Kidney (tissue), 22 donors: ENCODE measurements at places on chromosomes 7 and 10. TPM values are rescaled to one million over a fixed set of nuclear protein-coding genes. Genes with fewer than 3 reads are reported as not detected.

GRCh38 chr10:21747809-21748208 lies 213.8 kb downstream of the MLLT10 start:
- H3K4me1 ChIP-seq: no peaks in the 10 kb centered on the region
- H3K36me3 ChIP-seq: no peaks in the 10 kb centered on the region
- no peak overlapping the region for H3K4me3 ChIP-seq

GRCh38 chr10:106280896-106281460 lies 883.5 kb downstream of the SORCS1 start:
- no peaks in the 10 kb centered on the region for H3K27me3 ChIP-seq
- no peaks in the 10 kb centered on the region for H3K4me1 ChIP-seq
- no peaks in the 10 kb centered on the region for H3K36me3 ChIP-seq
- H3K27ac ChIP-seq: no peak overlapping the region
- H3K4me3 ChIP-seq: no peak overlapping the region
- DNase-seq: no peak

Gene ZNF107
- 8.0 TPM for total RNA-seq

DNA sequence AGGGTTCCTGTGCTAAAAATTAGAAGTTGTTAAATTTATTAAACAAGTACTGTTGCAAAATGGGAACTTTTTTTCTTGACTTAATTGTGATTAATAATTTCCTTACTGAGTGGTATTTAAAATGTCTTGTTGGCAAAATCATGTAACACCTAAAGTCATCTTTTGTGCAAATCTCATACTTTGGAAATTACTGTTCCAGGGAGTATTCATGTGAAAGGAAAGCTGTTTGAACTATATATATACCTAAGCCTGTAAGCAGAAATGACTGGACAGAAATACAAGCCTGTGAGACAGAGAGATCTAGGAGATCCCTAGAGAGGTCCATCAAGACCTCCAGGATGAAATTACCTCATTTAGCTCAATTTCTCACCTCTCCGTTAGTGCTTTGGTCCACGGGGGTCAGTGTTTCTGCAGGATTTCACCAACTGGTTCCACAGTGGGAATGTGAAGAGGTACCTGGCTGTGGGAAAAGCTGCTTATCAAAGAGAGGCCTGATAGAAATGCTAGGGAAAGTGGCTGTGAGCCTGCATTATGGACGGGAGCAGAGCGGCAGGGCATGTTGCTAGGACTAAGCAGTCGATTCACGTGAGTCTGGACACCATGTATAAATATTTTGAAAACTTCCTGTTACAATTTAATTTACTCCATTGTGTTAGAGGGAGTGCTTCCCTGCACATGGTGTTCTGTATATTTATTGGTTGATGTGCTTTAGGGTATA lies 7.9 kb downstream of the LUC7L2 start:
- H3K27ac ChIP-seq: no peak overlapping the region
- no peaks in the 10 kb centered on the region for H3K4me1 ChIP-seq
- no peak overlapping the region for H3K4me3 ChIP-seq
- peaks cover 7% of the 10 kb centered on the region for H3K36me3 ChIP-seq
- no peaks in the 10 kb centered on the region for H3K27me3 ChIP-seq

- H3K27me3 ChIP-seq: no peaks in the 10 kb centered on the region
- no peak for DNase-seq
- peaks cover 4% of the 10 kb centered on the region for H3K36me3 ChIP-seq
- no peak overlapping the region for H3K27ac ChIP-seq
- H3K4me1 ChIP-seq: no peaks in the 10 kb centered on the region
These were observed 15.7 kb downstream of the PPP3CB start for GRCh38 chr10:73480158-73480557.

- no peaks in the 10 kb centered on the region for H3K27me3 ChIP-seq
- DNase-seq: peak; percentile 85
- no peaks in the 10 kb centered on the region for H3K36me3 ChIP-seq
These were observed 348.0 kb downstream of the GPAM start for GRCh38 chr10:111835574-111835973.

DNA sequence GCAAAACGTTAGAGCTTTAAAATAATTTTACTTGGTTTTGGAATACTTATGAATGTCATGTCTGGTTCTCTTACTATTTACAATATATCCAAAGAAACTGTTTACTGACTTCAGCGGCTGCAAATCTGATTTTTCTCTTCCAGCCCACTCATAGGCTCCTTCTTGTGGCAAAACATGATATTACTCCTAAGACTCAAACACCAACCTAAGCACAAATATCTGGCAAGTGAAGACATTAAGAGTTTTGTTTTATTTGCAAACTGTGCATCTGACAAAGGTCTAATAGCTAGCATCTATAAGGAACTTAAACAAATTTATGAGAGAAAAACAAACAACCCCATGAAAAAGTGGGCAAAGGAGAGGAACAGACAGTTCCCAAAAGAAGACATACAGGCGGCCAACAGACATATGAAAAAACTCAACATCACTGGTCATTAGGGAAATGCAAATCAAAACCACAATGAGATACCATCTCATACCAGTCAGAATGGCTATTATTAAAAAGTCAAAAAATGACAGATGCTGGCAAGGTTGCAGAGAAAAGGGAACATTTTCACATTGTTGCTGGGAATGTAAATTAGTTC lies 20.3 kb upstream of the GJC3 start:
- no peak for DNase-seq
- H3K36me3 ChIP-seq: no peaks in the 10 kb centered on the region
- H3K4me3 ChIP-seq: no peak overlapping the region
- H3K27me3 ChIP-seq: no peaks in the 10 kb centered on the region
- no peak overlapping the region for H3K27ac ChIP-seq

DNA sequence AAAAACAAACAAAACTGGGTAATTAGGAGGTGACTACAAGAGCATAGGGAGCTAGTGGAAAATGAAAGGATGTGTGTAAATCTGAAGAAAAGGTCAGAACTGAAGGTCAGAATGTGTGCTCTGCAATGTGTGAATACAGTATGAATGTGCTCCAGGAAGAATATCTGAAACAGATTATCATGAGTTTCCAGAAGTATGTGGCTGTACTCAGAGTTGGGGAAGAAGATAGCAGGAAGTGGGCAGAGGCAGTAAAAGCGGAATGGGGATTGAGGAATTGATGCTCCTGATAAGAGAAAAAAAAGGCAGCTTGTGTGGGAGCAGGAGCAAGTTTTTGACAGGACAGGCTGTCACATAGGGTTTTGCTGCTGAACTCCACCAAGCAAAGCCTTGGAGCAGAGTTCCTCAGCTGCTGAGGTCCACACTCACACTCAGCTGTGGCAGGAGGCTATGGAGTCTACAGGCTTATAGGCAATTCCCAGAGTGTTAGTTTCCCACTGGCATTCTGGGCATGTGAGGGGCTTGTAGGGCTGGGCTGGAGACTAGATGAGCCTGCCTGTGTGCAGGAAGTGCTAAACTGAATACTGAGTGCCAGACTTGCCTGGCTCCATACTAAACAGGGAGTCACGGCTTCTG lies 22.9 kb downstream of the H2AZ2 start:
- no peak for DNase-seq
- H3K4me3 ChIP-seq: no peak overlapping the region
- H3K4me1 ChIP-seq: no peaks in the 10 kb centered on the region
- H3K27ac ChIP-seq: no peak overlapping the region
- H3K27me3 ChIP-seq: no peaks in the 10 kb centered on the region

Gene BHLHA15
- 3.1 TPM for total RNA-seq

DNA sequence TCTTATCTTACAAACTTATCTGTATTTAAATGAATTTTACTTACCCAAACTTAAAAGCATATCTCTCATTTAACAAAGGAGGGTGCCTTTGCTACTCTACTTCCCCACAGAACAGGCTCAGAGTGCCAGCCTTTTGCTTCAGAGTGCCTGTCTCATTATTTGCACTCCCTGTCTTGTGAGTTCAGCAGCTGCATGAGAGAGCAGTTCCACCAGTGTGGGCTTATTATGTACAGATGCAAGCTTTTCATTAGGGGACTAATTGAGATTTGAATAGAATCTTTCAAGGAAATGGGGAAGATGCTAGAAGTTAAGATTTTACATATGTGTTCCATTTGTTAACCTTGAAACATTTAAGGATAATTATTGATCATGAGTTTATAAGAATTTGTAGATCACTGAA lies 310.2 kb upstream of the LRRN3 start:
- H3K4me1 ChIP-seq: no peaks in the 10 kb centered on the region
- H3K27ac ChIP-seq: no peak overlapping the region
- H3K27me3 ChIP-seq: no peaks in the 10 kb centered on the region
- no peak for DNase-seq

- DNase-seq: no peak
- H3K27me3 ChIP-seq: no peaks in the 10 kb centered on the region
- no peaks in the 10 kb centered on the region for H3K36me3 ChIP-seq
These were observed 66.2 kb upstream of the CDK13 start for GRCh38 chr7:39883812-39884390.

- no peak for DNase-seq
- no peak overlapping the region for H3K4me3 ChIP-seq
- H3K27me3 ChIP-seq: no peaks in the 10 kb centered on the region
- no peak overlapping the region for H3K27ac ChIP-seq
These were observed 27.1 kb downstream of the ATXN7L1 start for GRCh38 chr7:105849122-105849855.

GRCh38 chr10:124043310-124044142 lies 49.9 kb downstream of the CHST15 start:
- H3K4me3 ChIP-seq: no peak overlapping the region
- H3K36me3 ChIP-seq: no peaks in the 10 kb centered on the region
- no peak overlapping the region for H3K27ac ChIP-seq
- no peaks in the 10 kb centered on the region for H3K4me1 ChIP-seq
- no peaks in the 10 kb centered on the region for H3K27me3 ChIP-seq

Gene TMEM178B
- total RNA-seq: 20.0 TPM
